ENCODE measurements at places on chromosomes 1 and 21. TPM values are rescaled to one million over a fixed set of nuclear protein-coding genes. Genes with fewer than 3 reads are reported as not detected.

ELF3 gene
- 0.10 TPM for total RNA-seq

SETD4 gene
- total RNA-seq: 18.2 TPM

OR6K3 gene
- total RNA-seq: 0.19 TPM

GJA4 gene
- 269 TPM for total RNA-seq

TP73 gene
- not detected for total RNA-seq

RPAP2 gene
- 5.6 TPM for total RNA-seq

ACTL8 gene
- not detected for total RNA-seq

TAL1 gene
- 45.1 TPM for total RNA-seq

CNR2 gene
- total RNA-seq: not detected

KRTAP7-1 gene
- not detected for total RNA-seq

C2CD4D gene
- not detected for total RNA-seq

CDK18 gene
- 0.33 TPM for total RNA-seq

PLEKHA6 gene
- 13.9 TPM for total RNA-seq

DIRAS3 gene
- 0.98 TPM for total RNA-seq

CDC20 gene
- 73.2 TPM for total RNA-seq

TNNI3K gene
- 0.10 TPM for total RNA-seq

PRR9 gene
- not detected for total RNA-seq

CEPT1 gene
- 27.1 TPM for total RNA-seq

SPSB1 gene
- 29.0 TPM for total RNA-seq

DPH2 gene
- total RNA-seq: 26.4 TPM

ALPL gene
- 0.33 TPM for total RNA-seq

MYBPHL gene
- total RNA-seq: not detected

C4BPB gene
- 0.10 TPM for total RNA-seq

NBPF6 gene
- total RNA-seq: not detected

PRMT2 gene
- 99.7 TPM for total RNA-seq

TNFRSF8 gene
- total RNA-seq: 0.19 TPM

DENND2D gene
- total RNA-seq: 0.76 TPM

F13B gene
- not detected for total RNA-seq

TIE1 gene
- 1,011 TPM for total RNA-seq

DNMT3L gene
- not detected for total RNA-seq

AGPAT3 gene
- 60.4 TPM for total RNA-seq

ACBD6 gene
- 51.6 TPM for total RNA-seq

OR2T11 gene
- total RNA-seq: not detected
